GM23248 (cell line): ENCODE measurements at places on chromosomes 16 and 17. TPM values are rescaled to one million over a fixed set of nuclear protein-coding genes. Genes with fewer than 3 reads are reported as not detected.

DNA sequence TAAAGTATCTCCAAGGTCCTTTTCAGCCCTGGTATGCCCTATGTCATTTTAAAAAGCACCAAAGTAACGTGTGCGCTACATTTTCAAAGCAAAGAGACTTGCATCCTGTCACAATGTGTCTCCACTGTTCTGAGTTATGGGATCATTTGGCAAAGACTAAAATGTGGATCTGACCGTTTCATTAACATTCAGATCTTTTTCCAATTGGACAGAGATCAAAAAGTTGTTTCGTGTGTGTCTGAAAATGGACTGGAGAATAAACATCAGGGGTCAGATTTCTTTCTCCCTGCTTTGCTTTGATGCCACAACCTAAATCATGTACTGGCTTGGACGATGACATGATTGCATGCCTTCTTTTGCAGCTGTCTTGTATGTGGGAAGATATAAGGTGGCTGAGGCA, 136.0 kb upstream of the NOG start:
- no peak for DNase-seq

Gene ACBD4
- 2.1 and 2.9 TPM in 2 replicates for total RNA-seq

Gene RDM1
- not detected in 2 replicates for total RNA-seq

- DNase-seq = peak; percentile 47
Observed at GRCh38 chr17:60169921-60170817, 20.4 kb downstream of the CA4 start.

Gene PIK3R5
- total RNA-seq = 0.11 TPM in 1 of 2 replicates, not detected in the other

- DNase-seq = no peak
Observed at GRCh38 chr17:38613981-38614779, 8.4 kb upstream of the SRCIN1 start.

Gene SLFN5
- total RNA-seq = 57.3 and 72.7 TPM in 2 replicates

Gene RCVRN
- not detected in 2 replicates for total RNA-seq

GRCh38 chr16:86736502-86736901, 158.2 kb downstream of the FOXL1 start:
- no peak for DNase-seq

Gene TP53TG3D
- total RNA-seq = not detected in 2 replicates
